Effector memory CD4-positive, alpha-beta T cell (primary cell): ENCODE measurements at places on chromosomes 4 and X.

- no peak overlapping the region for H3K27ac ChIP-seq
- no peaks in the 10 kb centered on the region for H3K4me1 ChIP-seq
- no peak overlapping the region for H3K4me3 ChIP-seq
- DNase-seq: no peak
- H3K27me3 ChIP-seq: no peaks in the 10 kb centered on the region
- H3K36me3 ChIP-seq: peaks cover 9% of the 10 kb centered on the region
Observed at GRCh38 chr4:25169446-25169845, 9.2 kb upstream of the SEPSECS start.

DNA sequence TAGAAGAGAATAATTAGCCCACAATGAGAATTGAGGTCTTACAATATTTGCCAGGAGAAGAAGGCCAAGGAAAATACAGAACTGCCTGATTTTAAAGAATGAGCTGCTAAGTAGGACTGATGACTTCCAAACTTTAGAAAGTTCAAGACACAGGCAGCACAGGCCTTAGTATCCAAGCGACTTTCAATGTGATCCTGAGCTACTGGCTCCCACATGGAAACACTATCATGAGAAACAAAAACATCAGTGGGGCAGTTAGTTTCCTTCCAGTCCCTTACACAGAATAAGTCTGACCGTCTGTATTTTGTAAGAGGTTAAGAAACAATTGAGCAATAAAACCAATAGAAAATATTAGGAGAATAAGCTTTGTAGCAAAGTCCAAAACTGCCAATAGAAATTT lies 251.4 kb downstream of the COL25A1 start:
- no peak overlapping the region for H3K4me3 ChIP-seq
- H3K36me3 ChIP-seq: no peaks in the 10 kb centered on the region
- H3K27me3 ChIP-seq: no peaks in the 10 kb centered on the region
- no peak overlapping the region for H3K27ac ChIP-seq
- no peaks in the 10 kb centered on the region for H3K4me1 ChIP-seq
- DNase-seq: no peak

DNA sequence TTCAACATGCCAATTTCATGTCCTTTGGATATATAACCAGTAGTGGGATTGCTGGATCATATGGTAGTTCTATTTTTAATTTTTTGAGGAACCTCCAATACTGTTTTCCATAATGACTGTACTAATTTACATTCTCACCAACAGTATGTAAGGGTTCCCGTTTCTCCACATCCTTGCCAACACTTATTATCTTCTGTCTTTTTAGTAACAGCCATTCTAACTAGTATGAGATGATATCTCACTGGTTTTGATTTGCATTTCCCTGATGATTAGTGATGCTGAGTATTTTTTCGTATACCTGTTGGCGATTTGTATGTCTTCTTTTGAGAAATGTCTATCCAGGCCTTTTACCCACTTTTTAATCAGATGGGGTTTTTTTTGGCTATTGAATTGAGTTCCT lies 133.5 kb upstream of the MED14 start:
- H3K27ac ChIP-seq: no peak overlapping the region
- H3K4me1 ChIP-seq: no peaks in the 10 kb centered on the region
- DNase-seq: no peak
- no peak overlapping the region for H3K4me3 ChIP-seq

GRCh38 chr4:162239992-162240769 lies 76.4 kb upstream of the FSTL5 start:
- no peaks in the 10 kb centered on the region for H3K36me3 ChIP-seq
- no peak overlapping the region for H3K4me3 ChIP-seq
- no peaks in the 10 kb centered on the region for H3K4me1 ChIP-seq
- no peaks in the 10 kb centered on the region for H3K27me3 ChIP-seq

DNA sequence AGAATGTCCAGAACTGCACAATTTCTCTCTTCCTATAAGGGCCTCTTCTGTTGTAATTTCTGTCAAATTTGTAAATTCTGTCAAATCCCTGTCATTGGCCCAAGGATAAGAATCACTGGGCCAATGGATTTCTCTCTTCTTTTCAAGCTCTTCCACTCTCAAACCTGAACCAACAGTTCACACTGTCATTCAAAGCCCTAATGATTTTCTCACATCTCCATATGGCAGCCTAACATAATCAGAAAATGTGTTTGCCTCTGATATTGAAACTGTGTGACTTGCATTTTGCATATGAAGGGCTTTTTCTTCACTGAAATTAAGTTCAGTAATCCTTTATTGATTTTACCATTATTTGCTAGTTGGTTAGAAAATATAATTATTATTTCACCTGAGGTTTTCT lies 1349.1 kb downstream of the FSTL5 start:
- H3K36me3 ChIP-seq: no peaks in the 10 kb centered on the region
- DNase-seq: no peak
- no peak overlapping the region for H3K27ac ChIP-seq
- H3K4me1 ChIP-seq: no peaks in the 10 kb centered on the region

DNA sequence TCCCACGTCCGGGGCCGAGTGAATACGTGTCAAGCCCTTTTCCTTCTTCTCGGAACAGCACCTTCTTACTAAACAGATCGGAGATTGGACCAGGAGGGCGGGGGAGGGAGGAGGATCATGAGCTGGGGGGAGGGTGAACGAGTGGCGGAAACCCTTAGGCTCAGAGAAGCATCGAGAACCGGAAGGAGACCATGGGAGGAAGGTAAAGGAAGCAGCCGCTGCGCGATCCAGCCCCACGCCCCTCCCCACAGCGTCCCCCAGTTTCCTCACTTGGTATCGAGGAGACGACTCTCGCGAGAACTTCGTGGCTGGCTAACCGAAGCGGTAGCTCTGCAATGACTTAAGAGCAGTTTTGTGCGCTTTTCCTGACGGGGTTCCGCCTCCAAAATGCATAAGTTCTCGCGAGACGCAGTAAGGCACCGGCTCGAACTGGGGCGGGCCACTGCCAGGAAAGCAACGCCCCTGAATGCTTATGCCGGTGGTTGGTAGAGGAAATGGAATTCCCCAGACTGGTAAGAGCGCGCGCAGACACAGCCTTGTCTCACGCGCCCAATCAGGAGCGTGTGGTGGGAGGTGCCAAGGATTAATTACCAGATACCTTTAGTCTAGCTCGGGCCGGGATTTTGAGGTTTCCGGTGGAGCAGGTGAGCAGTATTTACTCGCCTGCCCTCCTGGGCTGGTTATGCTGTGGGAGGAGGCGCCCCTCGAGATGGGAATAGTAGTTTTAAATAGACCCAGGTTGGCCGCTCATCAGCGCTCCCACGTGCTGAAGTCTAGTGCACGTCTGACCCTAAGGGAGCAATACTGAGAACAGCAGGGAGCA lies 534 bp upstream of the UBE2D3 start:
- peaks cover 4% of the 10 kb centered on the region for H3K36me3 ChIP-seq
- H3K4me1 ChIP-seq: peaks cover 9% of the 10 kb centered on the region
- H3K4me3 ChIP-seq: peak overlapping the region; percentile 85
- DNase-seq: peak; percentile 99

- no peaks in the 10 kb centered on the region for H3K27me3 ChIP-seq
- no peaks in the 10 kb centered on the region for H3K4me1 ChIP-seq
- H3K36me3 ChIP-seq: no peaks in the 10 kb centered on the region
- no peak overlapping the region for H3K4me3 ChIP-seq
Observed at GRCh38 chr4:147772056-147772455, 40.2 kb downstream of the ARHGAP10 start.

DNA sequence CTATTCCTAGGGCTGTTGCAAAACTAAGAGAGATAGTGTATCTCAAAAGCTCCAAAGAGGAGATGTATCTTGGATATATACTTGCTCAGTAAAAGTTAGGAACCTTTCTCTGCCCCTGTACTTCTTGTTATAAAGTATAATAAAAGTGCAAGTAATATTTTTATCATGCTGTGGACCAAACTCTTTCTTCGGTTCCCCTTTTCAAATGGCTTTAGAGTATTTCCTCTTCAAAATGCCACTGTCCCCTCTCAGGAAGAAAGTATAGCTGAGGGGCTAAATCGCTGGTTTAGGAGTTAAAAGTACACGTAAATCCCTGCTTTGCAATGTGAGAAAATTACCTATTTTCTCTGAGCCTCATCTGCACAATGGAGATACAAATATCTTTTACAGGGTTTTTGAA lies 169.1 kb upstream of the FTHL17 start:
- no peaks in the 10 kb centered on the region for H3K27me3 ChIP-seq
- no peak for DNase-seq
- no peak overlapping the region for H3K27ac ChIP-seq
- no peaks in the 10 kb centered on the region for H3K4me1 ChIP-seq
- H3K36me3 ChIP-seq: no peaks in the 10 kb centered on the region

GRCh38 chr4:170662250-170662649 lies 572.5 kb upstream of the AADAT start:
- no peak overlapping the region for H3K27ac ChIP-seq
- no peak for DNase-seq
- H3K4me3 ChIP-seq: no peak overlapping the region
- H3K36me3 ChIP-seq: no peaks in the 10 kb centered on the region
- no peaks in the 10 kb centered on the region for H3K27me3 ChIP-seq

GRCh38 chr4:165343353-165344191 lies 16.1 kb downstream of the MSMO1 start:
- no peak overlapping the region for H3K27ac ChIP-seq
- DNase-seq: no peak
- H3K36me3 ChIP-seq: peaks cover 15% of the 10 kb centered on the region
- H3K4me1 ChIP-seq: no peaks in the 10 kb centered on the region
- no peaks in the 10 kb centered on the region for H3K27me3 ChIP-seq
- H3K4me3 ChIP-seq: no peak overlapping the region

- H3K27me3 ChIP-seq: no peaks in the 10 kb centered on the region
- H3K27ac ChIP-seq: no peak overlapping the region
- no peaks in the 10 kb centered on the region for H3K4me1 ChIP-seq
- DNase-seq: no peak
Observed at GRCh38 chr4:150573534-150573933, 8.4 kb upstream of the MAB21L2 start.

GRCh38 chr4:73683456-73683855 lies 56.9 kb upstream of the CXCL8 start:
- no peaks in the 10 kb centered on the region for H3K36me3 ChIP-seq
- H3K27ac ChIP-seq: no peak overlapping the region
- no peak overlapping the region for H3K4me3 ChIP-seq
- DNase-seq: no peak

DNA sequence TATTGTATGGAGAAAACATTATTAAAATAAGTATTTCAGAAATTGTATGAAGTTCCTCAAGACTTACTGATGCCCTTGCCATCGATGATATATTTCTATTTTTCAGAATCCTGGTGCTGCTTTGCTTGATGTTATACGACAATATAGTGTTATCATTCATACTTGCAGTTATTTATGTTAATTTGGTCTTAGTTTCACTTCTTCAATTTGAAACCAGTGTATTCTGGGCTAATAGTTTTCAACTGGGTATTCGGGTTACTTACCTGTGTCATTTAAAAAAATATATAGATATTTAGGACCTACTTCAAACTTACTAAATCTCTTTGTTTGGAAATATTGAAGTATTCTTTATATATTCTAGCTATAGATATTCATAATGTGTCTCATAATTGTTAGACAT lies 1414.7 kb downstream of the C4orf33 start:
- no peaks in the 10 kb centered on the region for H3K27me3 ChIP-seq
- no peaks in the 10 kb centered on the region for H3K36me3 ChIP-seq
- no peak for DNase-seq
- H3K4me1 ChIP-seq: no peaks in the 10 kb centered on the region
- no peak overlapping the region for H3K27ac ChIP-seq
- H3K4me3 ChIP-seq: no peak overlapping the region

DNA sequence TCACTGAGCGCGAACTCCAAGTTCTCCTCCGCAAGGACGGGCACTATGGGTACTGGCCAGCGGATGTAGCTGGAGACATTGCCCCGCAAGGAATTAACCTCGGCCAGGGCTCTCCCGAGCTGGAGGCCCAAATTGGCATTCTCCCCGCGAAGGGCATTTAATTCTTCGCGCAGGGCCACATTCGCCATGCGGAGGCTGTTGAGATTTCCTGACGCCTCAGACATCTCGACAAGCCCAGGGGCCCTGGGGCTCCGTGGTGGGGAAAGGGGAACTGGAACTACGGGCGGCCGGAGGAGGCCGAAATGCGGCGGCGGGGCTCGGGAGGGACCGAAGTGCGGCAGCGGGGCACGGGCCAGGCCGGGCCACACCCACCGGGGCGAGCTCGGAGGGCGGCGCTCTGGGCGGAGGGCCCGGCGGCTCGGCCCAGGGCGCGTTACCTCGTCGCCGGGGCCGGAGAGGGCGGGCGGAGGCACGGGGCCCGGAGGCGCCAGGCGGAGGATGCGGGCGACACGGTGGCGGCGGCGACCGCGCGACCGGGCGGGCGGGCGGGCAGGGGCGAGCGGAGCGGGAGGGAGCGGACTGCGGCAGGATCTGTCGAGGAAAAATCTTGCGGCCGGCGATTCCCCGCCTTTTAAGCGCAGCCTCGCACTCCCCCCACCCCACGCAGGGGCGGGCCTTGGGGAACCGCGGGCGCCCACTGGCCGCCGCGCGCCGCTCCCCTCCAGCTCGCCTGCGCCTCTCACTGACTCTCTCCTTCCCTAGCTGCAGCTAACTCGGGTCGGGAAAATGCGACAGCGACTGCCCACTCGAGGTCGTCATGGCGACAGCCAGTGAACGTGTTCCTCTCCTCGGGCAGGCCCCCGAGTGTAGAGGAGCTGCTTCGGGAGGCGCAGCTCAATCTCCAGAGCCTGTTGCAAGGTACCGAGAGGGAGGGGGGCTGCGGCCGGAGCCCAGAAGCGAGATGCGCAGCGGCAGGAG lies at the start of gene RTL5:
RTL5 (minus strand) TSS at position 599 of the 978 bp plus-strand sequence.
- H3K27ac ChIP-seq: peak within 1 kb of the TSS; percentile 42
- H3K36me3 ChIP-seq: no peaks in the 10 kb centered on the region
- peaks cover 2% of the 10 kb centered on the region for H3K4me1 ChIP-seq
- peak; percentile 59 for DNase-seq
- no peaks in the 10 kb centered on the region for H3K27me3 ChIP-seq
- peak within 1 kb of the TSS; percentile 29 for H3K4me3 ChIP-seq

GRCh38 chr4:152961773-152962115 lies 25.6 kb downstream of the FHDC1 start:
- no peaks in the 10 kb centered on the region for H3K4me1 ChIP-seq
- no peak for DNase-seq
- H3K36me3 ChIP-seq: no peaks in the 10 kb centered on the region

DNA sequence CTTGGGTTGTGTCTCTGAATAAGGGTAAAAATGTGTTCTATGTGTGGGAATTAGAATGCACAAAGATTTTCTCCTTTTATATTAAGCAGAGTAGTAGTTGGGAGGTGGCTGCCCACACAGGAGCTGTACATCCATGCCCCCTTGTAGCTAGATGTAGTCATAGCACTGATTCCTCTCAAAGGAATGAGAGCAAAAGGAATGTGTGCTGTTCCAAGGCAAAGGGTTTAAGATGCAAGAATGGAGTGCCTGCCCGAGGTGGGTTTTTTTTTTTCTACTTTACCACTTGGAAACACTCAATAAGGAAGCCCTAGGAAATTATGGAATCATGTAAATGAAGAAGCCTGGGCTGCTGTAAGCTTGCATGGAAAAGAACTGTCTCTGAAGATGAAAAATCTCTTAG lies 2183.2 kb upstream of the AGA start:
- H3K27me3 ChIP-seq: no peaks in the 10 kb centered on the region
- H3K36me3 ChIP-seq: no peaks in the 10 kb centered on the region
- no peak overlapping the region for H3K27ac ChIP-seq
- no peak overlapping the region for H3K4me3 ChIP-seq

DNA sequence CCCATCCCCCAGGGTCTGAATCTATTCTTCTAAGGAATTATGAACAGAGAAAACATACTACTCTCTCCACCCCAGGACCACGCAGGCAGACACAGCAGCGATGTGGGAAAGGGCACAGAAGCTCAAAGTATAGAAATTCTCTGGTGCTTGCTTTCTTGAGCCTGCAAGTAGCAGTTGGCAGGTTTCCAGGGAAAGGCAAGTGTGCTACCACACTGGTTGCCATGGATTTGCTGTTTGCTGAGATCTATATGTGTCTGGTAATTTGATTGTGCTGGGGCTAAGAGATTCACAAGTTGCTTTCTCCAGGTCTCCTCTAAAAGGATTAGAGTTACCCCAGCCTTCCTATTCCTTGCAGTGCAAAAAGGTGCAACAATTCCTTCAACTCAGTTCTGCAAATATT lies 83.1 kb downstream of the GUCY2F start:
- H3K36me3 ChIP-seq: no peaks in the 10 kb centered on the region
- DNase-seq: no peak
- H3K4me3 ChIP-seq: no peak overlapping the region
- H3K27me3 ChIP-seq: no peaks in the 10 kb centered on the region
